ENCODE measurements at places on chromosomes 11 and 22.

DNA sequence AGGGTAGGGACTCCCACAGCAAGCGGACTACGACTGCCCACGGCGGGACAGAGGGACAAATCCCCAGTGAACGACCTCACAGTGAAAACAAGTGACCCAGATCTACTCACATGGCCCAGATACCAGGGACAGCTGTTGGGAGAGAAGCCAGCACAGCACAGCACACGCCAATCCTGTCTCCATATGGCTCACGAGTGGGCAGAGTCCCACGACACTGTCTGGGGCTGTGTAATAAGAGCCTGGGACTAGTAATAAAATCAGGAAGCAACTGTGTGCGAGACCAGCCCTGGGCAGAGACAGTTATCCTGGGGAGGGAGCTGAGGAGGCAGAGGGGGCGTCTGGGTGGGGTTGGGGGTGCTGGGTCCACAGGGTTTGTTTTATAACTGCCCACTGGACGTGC, 385.0 kb downstream of the CTTN start:
- DNase-seq: no peak

DNA sequence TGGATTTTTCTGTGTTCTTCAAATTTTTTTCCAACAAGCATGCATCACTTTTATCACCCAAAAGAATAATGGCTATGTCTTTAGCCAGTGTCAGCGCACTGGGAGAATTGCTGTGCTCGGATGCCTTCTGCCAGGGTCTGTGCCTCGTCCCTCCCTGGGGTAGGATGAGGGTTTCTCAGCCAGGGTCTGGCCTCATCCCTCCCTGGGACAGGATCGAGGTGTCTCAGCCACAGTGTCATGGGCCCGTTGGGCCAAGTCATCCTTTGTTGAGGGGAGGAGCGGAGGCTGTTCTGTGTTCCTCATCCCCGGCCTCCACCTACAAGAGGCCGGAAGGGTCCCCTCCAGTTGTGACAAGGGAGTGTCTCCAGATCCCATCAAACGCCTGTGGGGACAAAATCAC, 22.7 kb downstream of the LINC01488 start:
- no peak for DNase-seq

DNA sequence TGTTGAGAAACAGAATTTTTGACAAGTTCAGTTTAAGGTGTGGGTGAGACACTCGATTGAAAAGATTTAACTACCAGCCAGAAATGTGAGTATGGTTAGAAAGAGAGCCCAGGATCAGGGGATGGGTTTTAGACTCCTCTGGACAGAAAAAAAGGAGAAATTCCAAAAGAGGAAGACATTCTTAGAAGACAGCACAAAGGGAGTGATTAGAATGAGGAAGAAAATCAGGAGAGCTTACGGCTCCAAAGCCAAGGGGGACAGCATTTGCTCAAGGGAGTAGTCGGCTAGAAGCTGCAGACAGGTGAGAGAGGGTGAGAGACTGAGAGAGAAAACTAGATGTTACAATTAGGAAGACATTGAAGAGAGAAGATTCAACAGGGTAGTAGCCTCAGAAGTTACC, 166.1 kb downstream of the ADAMTS15 start:
- DNase-seq: no peak

DNA sequence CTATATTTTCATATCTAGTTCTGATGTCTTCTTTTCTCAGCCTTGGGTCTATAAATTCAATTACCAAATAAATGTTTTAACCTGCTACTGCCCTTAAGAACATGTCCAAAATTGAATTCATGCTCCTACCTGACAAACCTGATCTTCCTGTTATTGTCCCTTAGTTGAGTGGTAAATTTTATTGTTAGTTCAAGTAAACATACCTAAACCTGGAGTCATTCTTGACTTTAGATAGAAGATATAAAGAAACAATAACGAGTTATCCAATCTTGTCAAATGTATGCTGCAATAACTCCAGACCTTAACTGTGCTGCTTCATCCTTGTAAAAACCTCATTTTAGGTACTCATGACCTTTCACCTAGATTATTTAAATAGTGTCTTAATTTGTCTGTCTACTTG, 34.6 kb upstream of the SC5D start:
- DNase-seq: no peak

DNA sequence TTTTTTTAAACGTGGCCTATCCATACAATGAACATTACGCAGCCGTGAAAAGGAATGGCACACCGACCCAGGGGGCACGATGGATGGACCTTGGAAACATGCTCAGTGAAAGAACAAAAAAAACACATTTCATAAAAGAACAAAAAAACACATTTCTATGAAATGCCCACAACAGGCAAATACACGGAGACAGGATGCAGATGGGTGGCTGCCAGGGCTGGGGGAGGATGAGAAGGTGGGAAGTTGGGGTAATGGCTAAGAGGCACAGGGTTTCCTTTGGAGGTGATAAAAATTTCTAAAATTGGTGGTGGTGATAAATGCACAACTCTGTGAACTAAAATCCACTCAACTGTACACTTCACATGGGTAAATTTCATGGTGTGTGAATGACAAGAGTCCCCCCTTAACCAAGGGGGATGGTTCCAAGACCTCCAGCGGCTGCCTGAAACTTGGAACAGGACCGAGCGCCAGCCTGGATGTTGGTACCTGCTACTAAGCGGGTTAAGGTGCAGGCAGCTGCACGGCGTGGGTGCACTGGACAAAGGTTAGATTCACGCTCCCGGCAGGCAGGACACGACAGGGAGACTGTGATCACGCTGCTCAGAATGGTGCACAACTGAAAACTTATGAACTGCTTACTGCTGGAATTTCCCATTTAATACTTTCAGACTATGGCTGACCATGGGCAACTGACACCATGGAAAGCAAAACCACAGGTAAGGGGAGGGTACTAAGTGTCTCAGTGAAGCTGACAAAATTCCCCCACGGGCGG, 16.5 kb downstream of the BRD1 start:
- no peak for DNase-seq

DNA sequence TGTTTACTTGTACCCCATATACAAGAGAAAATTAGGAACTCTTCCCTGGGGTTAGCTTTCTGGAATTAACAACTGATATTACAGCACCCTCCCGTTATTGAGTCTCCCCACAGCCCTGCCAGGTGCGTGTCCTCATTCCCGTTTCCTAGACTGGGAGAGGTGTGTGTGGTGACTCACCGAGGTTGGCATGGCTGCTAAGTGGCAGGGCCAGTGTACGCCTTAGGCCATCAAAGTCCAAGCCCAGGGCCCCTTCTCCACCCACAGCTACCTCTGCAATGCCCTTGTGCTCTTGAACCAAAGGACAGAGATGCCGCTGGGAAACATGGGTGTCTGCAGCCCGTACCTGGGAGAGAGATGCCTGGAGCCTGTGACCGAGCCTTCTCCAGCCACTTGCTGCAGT, 12.3 kb downstream of the IFT27 start:
- no peak for DNase-seq

GRCh38 chr11:131422029-131422428, 51.6 kb downstream of the NTM start:
- DNase-seq: no peak

DNA sequence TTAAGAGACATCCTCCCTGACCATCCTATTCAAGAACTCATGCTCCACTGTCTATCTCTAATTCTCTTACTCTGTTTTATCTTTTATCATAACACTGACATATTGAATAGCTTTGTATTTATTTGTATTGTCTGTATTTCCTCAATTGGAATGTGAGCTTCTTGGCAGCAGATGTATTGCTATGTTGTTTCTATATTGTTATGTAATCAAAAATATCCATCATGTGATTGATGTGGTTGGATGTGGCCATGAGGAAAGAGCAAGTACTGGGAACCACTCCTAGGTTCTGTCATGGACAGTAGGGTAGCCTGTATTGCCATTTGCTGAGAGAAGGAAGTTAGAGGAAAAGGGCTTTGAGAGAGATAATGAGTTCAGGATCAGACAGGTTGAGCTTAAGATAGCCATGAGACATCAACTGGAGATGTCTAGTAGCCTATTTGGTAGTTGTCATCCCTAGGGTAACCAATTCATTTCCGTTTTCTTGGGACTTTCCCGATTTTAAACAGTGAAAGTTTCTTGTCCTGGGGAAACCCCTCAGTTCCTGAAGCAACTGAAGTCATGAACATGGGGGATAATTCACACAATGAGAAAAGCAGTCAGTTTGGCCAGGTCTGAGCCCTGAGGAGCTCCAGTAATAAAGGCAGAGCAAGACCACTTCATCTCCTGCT, 404.5 kb downstream of the INSC start:
- no peak for DNase-seq

DNA sequence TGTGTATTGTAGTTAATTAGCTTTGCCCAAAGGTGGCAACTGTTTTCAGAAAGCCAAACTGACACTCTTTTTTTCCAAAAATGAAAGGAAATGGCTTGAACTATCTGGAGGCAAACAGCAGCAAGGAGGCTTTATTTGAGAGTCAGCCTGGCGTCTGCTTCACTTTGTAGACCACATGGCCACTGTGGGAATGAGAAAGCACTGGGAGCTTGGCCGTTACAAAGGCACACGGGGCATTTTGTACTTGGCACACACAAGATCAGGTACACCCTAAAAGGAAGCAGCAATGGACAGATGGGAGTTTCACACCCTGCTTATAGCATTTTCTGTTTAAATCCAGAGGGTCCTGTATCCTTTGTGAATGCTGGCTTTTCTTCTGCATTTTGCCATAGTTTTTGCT, 126.3 kb downstream of the MPPED2 start:
- DNase-seq: no peak

DNA sequence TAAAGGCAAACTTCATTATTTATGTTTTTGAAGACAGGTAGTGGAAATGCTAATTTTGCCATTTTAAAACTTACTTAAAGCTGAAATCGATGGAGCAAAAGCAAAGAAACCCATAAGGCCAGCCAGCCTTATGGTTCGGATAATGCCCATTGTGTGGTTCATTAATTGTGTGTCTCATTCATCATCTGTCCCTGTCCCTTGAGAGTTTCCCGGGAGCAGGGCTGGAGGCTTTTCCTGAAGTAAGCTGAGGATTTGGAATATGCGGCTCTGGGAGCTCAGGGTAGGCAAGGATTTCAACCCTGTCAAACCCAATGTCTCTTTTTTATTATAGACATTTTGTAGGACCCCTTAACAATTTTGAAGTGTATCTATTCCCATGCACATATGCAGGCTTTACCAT, 790.0 kb upstream of the KIRREL3 start:
- no peak for DNase-seq

DNA sequence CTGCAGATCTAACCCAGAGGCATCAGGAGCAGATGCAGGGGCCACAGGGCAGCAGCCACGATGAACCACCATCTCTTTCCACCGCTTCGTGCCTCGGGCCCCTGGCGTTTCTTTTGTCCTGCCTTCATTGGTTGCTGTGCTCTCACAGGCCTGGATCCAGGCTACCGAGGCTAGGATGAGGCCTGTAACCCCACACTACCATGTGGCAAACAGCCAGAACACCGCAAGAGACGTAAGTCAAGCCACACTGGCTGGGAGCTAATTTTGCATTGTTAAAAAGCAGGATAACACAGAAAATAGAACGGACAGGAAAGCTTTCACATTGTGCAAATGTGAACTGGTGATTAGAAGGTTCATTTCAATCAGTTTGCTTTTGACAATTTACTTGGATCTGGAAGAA, 15.7 kb upstream of the ARFGAP3 start:
- no peak for DNase-seq

DNA sequence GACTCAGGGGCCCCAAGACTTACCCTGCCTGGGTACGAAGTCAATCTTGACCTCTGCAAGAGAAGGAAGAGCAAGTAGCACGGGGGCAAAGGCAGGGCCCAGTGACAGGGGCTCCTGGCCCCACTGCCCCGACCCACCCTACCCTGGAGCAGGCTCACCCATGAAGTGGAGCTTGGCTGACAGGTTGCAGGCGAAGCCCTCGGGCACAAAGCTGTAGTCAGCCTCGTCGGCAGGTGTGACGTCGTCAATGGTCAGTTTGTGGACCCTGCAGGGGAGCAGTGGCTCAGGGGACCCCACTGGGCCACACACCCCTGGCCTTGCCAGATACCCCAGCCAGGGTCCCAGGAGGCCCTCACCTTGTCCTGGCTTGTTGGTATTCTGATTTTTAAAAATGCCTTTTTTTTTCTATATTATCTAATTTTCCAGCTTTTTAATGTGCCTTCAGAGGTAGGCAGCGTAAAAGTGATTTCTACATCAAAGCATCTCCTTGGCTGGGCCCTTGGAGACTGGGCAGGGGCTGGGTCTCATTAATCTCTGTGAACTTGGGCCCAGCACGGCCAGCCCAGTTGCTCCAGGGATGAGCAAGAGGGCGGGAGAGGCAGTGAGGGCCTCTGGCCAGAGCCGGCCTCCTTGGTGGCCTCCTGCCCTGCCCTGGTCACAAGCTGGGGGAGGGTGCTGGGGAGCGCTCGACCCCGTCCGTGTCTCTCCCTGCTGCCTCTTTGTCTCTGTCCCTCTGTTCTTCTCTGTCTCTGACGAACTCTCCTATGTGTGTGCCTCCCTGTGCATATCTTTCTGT, 11.3 kb downstream of the MYBPC3 start:
- no peak for DNase-seq

DNA sequence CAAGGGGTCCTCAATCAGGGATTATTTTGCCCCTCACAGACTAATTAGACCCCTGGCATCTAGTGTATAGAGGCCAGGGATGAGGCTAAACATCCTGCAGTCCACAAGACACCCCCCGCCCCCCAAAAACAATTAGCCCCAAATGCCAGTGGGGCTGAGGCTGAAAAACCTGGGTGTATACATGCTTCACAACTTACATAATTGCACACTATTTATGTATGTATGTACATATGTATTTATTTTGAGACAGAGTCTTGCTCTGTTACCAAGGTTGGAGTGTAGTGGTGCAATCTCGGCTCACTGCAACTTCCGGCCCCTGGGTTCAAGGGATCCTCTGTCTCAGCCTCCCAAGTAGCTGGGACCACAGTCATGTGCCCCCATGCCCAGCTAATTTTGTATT, 28.8 kb upstream of the SHANK2 start:
- no peak for DNase-seq

- DNase-seq: no peak
Observed at GRCh38 chr11:117144477-117145392, 648 bp downstream of the PAFAH1B2 start.

DNA sequence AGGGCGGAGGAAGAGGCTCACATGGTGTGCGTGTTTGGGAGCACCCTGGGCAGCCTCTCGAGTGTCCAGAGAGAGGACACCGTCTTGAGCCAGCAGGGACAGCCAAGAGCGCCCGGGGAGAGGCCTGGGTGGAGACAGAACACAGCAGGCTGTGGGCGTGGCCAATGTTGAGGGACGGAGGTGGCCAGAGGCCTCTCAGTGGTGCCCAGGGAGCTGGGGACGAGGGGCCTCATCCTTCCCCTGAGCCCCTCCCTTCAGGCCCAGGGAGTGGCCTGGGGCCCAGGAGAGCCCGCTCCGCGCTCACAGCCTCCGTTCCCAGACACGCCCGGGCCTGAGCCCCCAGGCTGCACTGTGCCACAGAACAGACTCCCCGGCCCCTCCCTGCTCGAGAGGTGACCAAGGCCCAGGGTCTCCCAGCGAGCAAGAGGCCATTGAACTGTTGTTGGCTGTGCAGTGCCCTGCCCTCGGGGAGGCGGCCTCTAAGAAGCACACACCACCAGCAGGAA, 48.4 kb downstream of the CDKN1C start:
- DNase-seq: no peak

All from stimulated activated CD8-positive, alpha-beta memory T cell treated with anti-CD3 and anti-CD28 coated beads, Interleukin-7, amount 100 ng/mL, for 1 hour (primary cell).